ENCODE measurements at places on chromosomes 11 and 22.

GRCh38 chr11:1501421-1502167, 15.0 kb upstream of the MOB2 start:
- no peak for DNase-seq

GRCh38 chr11:96340555-96340885, 2.5 kb downstream of the MAML2 start:
- DNase-seq, result no peak

- DNase-seq, result no peak
Observed at GRCh38 chr11:61124574-61125309, 22.5 kb downstream of the CD5 start.

GRCh38 chr11:11895672-11896071, 53.9 kb downstream of the USP47 start:
- DNase-seq, result no peak

DNA sequence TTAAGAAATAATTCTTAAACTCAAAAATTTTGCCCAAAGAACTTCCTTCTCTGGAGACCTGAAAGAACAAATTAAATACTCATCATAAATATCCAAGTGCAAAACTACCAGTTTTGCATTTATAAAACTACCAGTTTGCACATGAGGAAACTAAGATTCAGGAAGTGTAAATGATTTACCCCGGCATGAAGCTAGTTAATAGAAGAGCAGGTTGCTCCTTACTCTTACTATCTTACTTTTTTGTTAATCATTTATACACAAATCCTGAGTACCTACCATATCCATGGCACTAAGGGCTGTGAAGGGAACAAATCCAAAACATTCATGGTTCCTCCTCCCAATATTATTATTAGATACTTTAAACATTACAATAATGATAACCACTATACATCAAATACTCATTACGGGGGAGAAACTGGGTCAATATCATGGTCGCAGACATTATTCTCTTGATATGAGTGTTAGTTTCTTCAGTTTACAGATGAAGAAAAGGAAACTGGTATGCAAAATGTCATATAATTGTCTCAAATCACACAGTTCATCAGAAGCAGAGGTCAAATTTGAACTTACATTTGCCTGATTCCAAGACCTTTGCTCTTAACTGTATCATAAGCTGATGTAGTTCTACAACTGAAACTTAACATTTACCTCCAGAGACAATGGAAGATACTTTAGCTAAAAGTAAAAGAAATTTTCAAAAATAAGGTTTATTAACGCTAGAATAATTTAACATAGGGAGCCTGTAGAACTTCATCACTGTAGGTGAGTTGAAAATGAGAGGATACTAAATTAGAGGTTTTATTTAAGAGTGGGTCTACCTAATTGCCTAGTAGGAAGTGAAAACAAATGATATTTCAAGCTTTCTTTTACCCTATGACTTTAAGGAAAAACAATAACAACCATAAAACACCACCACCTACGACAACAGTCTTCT, 74.5 kb downstream of the FAM76B start:
- no peak for DNase-seq

GRCh38 chr22:22771696-22772377, 115.8 kb upstream of the IGLL5 start:
- no peak for DNase-seq

DNA sequence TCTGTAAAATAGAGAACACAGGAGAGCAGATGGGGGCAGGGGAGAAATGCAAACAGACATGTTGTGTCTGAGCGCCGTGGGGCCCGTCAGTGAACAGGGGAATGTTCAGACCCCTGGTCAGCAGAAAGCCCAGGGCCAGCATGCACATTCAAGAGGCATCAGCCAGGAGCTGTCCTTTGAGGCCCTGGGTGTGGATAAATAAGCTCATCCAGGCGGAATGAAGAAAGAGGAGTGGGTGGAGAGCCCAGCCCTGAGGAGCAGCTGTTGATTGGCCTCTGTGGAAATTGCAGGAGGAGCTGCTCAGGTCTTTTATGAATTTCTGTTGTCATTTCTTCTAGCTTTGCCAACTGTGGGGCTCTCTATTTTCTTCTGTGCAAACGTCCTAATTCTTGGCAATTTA, 49.7 kb upstream of the CECR2 start:
- DNase-seq, result no peak

- no peak for DNase-seq
Observed at GRCh38 chr11:60566776-60567175, 51.6 kb downstream of the MS4A13 start.

- DNase-seq, result no peak
Observed at GRCh38 chr11:76768909-76769560, 14.1 kb upstream of the TSKU start.

DNA sequence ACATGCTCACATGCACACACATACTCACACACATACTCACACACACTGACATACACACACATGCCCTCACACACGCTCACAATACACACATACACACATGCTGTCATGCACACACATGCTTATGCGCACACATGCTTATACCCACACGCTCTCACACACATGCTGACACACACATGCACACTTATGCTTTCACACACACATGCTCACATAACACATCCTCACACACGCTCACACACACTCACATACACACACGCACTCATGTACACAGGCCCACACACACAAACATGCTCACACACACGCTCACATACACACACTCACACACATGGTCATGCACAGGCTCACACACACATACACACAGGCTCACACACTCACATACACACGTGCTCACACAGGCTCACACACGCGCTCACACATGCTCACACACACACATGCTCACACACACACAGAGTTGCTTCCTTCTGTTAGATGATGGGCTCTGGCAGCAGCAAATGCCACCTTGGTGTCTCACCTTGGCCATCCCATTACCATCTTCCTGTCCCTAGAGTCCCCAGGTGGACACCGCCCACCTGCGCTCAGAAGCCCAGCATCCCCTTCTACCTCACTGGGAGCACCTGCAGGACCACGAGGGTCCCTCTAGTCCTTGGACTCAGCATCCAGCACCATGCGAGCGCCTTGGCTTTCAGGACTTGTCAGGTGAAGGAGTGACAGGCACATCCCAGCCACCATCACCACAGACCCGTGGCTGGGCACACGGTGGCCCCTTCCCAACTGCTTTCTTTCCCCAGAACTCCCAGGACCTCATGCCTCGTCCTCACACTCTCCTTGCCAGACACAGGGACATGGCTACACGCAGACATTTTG, 44.9 kb upstream of the CCND1 start:
- DNase-seq, result no peak

All from activated T-cell treated with anti-CD3 and anti-CD28 coated beads for 48 hours (primary cell).